Amniotic epithelial cell (primary cell): ENCODE measurements at places on chromosomes 5 and 9.

DNA sequence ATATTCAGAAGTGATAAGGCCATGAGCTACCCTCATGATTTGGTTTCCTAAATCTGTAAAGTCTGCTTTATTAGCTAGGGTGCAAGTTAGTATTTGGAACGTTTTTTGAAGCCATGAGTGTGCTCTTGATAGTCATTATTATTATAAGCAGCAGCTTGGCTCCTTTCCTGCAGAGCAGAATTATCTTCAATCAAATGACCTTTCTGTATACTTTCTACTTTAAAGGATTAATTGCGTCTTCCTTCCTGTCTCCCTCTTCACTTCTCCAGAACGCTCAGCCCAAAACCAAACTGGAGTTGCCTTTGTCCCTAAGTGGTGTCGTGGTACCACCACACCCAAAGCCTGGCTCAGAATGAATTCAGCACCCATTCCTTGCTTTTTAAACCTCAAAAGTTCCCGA is 211.3 kb downstream of the ARHGAP26 start:
- no peak for DNase-seq

GRCh38 chr5:122896598-122897282 is 51.3 kb downstream of the SNX24 start:
- DNase-seq, result peak; percentile 30

DNA sequence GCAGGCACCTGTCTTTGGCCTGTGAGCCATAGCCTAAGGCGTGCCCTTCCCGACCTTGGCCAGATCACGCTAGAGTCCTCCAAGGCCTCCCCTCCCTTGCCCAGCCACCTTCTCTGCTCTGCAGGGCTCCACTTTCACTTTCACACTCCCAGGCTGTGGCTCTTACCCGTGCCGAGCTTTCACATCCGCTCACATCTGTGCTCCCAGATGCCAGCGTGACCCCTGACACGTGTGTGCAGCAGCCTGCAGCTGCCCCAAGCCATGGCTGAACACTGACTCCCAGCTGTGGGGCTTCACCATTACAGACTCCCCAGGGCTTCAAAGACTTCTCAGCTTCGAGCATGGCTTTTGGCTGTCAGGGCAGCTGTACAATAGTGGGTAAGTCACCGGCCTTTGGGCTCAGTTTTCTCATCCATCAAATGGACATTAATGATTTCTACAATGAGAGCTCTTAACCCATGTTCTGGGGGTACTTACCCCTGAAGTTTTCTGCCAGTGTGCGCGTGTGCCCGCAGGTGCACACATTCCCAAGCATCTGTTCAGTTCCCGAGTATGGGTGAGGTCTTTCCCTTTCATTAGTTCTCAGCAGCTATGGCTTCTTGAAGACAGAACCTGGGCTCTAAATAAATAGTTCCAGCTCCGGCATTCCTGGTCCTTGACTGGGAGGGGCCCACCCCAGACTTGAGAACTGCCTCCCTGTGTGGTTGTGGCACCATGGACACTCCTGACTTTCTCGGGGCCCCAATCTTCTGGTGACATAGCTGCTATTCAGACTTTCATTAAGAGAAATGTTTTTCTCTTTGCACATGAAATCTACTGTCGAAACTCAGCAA is 118.6 kb downstream of the RGS3 start:
- DNase-seq, result peak; percentile 67

- no peak for DNase-seq
Measured at GRCh38 chr5:67731886-67732285, 483.7 kb upstream of the PIK3R1 start.

GRCh38 chr9:132239999-132240840 is 78.4 kb downstream of the NTNG2 start:
- no peak for DNase-seq

- no peak for DNase-seq
Measured at GRCh38 chr9:84975926-84976325, 306.4 kb downstream of the NTRK2 start.

GRCh38 chr9:70412832-70413463 is 1.5 kb downstream of the KLF9 start:
- DNase-seq, result peak; percentile 72

GRCh38 chr9:35526087-35526801 is 36.3 kb downstream of the RUSC2 start:
- DNase-seq, result peak; percentile 86
